Foreskin keratinocyte (primary cell): ENCODE measurements at places on chromosomes 1 and 21. TPM values are rescaled to one million over a fixed set of nuclear protein-coding genes. Genes with fewer than 3 reads are reported as not detected.

IVNS1ABP gene
- 39.8 and 45.6 TPM in 2 replicates for polyA plus RNA-seq

IQGAP3 gene
- polyA plus RNA-seq, result 7.8 and 11.3 TPM in 2 replicates

TNFSF18 gene
- 0.11 and 0.26 TPM in 2 replicates for polyA plus RNA-seq

LAMC2 gene
- 1,652 and 2,714 TPM in 2 replicates for polyA plus RNA-seq

LCE2A gene
- 0.20 and 0.62 TPM in 2 replicates for polyA plus RNA-seq

CYP4A11 gene
- polyA plus RNA-seq, result not detected in 2 replicates

MPZ gene
- polyA plus RNA-seq, result 0.49 and 0.58 TPM in 2 replicates

EIF3I gene
- polyA plus RNA-seq, result 343 and 351 TPM in 2 replicates
